GM20000 (cell line): ENCODE measurements at places on chromosomes 3 and 15.

GRCh38 chr3:185764980-185765370 is 59.9 kb downstream of the IGF2BP2 start:
- DNase-seq, result no peak

GRCh38 chr15:29522373-29523276 is 253.0 kb upstream of the NSMCE3 start:
- DNase-seq, result no peak

DNA sequence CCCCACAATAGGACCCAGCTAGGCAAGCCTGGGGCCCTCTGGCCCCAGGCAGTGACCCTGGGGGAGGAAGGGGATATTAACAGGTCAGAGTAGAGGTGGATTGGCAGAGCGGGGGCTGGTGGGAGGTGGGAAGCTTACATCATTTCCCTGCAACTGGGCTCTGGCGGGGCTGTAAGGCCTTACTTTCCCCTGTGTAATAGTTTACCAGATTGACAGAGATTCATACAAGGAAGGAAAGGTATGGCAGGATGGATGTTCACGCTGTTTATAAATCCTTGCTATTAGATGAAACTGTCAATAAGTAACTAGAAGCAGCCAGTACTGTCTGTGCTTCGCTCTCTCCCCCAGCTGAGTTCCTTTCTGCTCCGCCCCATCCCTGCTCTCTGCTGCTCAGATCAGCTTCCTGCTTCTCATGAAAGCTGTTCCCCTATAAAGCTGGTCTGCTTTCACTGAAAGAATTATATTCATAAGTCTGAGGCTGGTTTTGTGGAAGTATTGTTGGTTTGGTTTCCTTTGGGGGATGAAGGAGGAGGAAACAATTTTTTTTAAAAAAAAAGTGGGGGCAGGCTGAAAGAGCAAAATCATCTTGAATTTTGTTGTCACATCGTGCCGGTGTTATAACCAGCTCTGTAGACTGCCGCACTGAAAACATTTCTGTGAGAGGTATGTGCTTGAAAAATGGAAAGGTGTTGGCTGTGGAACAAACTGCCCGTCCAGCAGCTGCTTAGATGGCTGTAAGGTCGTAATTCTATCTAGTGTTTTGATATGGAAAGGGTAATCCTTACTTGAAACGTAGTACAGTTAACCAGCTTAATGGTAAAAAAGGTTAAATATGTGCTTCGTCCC is 76.4 kb downstream of the BBX start:
- DNase-seq, result peak; percentile 51

DNA sequence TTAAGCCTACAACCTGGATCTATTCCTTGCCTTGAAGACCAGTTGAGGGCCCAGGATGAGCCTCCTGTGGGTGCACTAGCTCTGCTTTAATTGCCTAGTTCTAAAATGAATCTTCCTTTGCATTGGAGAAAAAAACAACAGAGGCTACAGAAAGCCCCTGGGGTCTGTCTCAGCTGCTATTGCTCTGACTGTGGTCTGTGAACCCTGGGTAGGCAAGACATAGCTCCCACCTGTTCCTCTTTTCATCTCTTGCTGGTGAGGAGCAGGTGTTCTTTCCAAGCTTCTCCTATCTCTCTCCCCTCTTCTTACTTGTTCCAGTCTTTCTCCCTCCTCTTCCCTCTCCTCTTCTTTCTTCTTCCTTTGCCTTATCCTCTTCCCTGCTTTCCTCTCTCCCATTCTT is 28.8 kb downstream of the RBP2 start:
- no peak for DNase-seq

DNA sequence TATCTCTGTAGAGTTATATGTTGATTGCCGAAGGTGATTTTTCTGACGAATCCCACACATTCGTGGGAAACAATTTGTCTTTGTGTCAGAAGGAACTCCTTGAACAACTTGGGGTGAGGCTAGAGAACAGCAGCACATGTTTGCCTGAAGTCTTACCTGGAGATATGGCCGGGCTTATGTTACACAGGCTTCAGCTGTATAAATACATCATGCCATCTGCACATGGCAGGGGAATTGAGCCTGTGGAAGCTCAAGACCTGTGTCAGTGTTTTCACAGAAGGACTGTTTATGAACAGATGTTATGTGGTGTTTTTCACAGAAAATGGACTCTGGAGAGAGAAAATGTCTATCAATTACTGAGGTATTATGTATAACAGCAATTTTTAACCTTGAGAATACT is 203.6 kb upstream of the MDFIC2 start:
- DNase-seq, result no peak

GRCh38 chr3:976006-976405 is 116.8 kb upstream of the CNTN6 start:
- DNase-seq, result no peak

GRCh38 chr15:69491038-69491505 is 38.5 kb downstream of the RPLP1 start:
- DNase-seq, result no peak

GRCh38 chr15:44712346-44713005 is 1.2 kb downstream of the B2M start:
- no peak for DNase-seq

DNA sequence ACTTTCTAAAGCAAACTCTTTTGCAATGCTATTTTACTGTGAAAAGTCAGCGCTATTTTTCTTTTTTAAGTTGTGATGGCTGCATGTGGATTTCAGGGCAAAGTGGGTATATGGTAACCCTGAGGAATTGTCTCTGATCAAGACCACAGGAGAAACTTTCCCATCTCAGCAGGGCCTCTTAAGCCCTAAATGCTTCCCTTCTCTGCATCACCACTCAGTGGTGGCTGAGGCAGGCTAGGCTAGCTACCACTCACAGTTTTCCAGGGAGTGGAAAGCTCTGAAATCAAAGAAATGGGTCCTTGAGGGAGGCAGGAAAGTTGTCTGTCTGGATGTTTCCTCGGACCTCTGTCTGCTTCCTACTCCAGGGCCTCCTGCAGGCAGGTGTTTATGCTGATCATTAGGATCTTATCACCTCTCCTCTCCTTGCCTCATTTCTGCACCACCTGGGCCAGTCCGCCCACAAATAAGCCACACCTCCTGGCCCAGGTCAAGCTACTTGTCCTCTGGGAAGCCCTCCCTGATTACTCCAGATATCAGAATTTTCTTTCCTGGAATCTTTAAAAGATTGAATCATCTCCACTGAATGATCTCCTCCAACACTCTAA is 37.0 kb downstream of the CEMIP start:
- no peak for DNase-seq

DNA sequence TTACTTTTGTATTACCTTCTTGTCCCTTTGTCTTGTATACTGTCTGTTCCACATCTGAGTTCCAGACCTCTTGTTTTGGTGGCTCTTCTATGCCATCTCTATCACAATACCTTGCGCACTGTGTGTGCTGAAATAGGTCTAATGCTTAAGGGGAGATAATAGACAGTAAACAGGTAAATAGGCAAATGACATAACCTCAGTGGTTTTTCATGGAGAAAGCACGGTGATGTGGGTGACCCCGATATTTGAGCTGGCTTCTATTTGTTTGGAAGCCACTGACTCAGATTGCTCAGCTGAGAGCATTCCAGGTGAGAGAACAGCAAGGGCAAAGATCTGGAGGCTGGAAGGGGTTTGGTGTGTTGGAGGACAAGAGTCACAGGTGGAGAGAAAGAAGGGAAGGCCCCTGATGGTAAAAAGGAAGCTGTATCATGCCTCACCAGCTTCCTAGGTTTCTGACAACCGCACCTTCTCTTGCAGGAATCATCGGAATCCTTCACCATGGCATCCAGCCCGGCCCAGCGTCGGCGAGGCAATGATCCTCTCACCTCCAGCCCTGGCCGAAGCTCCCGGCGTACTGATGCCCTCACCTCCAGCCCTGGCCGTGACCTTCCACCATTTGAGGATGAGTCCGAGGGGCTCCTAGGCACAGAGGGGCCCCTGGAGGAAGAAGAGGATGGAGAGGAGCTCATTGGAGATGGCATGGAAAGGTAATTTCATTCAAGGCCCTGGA is 795 bp downstream of the MCM2 start:
- DNase-seq, result no peak

GRCh38 chr15:65375871-65376607 is 1.8 kb downstream of the IGDCC3 start:
- DNase-seq, result no peak

DNA sequence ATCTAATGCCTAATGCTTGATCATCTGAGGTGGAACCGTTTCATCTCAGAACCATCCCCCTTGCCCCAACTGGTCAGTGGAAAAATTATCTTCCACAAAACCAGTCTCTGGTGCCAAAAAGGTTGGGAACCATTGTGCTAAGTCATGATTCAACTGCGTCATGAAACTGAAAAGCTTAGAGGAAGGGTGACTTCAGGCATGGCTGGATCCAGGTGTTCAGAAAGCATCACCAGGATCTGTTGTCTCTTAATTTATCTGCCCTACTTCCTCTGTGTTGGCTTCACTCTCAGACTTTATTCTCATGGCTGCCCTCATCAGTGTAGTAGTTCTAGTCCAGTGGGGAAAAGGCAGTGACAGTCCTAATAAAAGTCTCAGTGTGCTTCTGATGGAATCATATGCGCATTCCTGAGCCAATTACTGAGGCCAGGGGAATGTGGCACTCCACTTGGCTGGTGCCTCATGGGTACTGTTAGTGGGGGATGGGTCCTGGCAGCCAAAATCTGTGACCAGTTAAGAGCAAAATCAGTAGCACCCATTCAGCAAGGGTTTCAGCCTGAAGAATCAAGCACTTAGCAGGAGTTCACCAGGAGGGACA is 110.3 kb downstream of the WNT5A start:
- no peak for DNase-seq

DNA sequence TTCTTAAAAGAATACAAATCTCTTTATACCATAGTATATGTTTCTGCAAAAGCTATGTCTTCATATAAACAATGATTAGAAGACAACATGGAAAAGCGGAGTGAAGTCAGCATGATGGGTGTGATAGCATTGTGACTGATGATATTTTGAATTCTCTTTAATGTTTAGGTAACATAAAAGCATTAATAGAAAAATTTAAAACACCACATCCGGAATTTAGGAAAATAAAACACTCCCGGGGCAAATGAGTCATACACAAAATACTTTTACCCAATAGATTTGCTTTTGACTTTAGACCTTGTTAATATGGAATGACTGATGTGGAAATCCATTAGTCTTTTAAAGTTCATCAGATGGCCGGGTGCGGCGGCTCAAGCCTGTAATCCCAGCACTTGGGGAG is 134.7 kb downstream of the P3H2 start:
- DNase-seq, result no peak

DNA sequence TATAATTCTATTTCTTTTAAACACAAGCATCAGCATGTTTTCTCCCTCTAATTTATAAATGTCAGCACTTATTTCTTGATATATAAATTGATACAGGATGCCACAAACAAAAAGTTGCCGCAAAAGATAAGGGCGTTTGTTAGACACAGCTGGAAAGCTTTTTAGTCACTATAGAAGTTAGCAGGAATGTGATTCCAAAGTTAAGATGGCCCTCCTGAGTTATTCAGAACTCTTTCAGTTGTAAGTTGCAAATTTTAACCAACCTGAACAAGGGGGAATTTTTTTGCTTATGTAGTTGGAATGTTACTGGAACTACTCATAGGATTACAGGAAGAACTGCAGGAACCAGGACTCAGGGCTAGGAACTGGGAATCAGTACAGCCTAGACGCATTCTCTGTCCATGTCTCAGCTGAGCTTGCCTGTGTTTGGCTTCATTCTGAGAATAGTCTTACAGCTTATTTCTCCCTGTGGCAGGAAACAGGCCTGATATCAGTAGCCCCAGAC is 166.3 kb downstream of the VGLL4 start:
- no peak for DNase-seq
